ENCODE measurements at places on chromosomes 16 and 17. TPM values are rescaled to one million over a fixed set of nuclear protein-coding genes. Genes with fewer than 3 reads are reported as not detected.

- DNase-seq: no peak
Measured at GRCh38 chr17:35799942-35800341, 4.5 kb upstream of the MMP28 start.

DNA sequence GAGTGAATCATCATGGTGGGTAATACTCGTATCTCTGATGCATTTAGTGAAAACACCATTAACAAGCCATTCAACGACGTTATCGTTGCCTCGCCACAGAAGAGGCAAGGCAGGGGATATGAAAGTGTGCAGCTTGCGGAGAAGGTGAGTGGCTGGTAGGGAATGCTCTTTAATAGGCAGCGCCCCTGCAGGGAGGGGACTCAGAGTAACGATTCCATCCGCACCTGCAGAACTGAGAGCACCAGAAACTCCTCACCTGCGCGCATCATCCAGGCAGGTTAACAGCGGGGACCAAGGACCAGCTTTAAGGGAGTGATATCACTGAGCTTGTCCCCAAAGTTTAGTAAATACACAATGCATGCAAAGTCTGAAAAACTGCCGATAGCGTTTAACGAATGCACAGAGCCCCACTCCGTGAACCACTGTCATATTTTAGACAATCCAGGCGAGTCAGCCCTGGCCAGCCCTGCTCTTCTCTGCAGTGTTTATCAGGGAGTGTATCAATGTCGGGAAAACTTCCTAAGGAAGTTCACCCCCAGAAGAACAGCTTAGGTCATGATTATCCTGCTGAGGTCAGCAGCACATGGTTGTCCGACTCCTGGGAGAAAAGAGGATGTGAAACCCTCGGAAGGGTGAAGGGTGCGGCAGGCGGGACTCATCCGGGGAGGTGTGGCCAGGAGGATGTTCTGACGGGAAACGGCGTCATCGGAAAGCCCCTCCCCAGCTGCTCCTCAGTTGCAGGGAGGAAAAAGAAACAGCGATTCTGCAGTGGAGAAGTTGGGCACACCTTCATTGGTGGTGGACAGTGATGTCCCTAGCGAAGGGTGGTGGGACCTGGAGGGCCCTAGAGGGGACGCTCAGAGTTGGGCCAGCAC is 68.5 kb upstream of the DNAH17 start:
- peak; percentile 34 for DNase-seq

GRCh38 chr17:73895157-73895556 is 250.9 kb upstream of the SDK2 start:
- DNase-seq: no peak

DNA sequence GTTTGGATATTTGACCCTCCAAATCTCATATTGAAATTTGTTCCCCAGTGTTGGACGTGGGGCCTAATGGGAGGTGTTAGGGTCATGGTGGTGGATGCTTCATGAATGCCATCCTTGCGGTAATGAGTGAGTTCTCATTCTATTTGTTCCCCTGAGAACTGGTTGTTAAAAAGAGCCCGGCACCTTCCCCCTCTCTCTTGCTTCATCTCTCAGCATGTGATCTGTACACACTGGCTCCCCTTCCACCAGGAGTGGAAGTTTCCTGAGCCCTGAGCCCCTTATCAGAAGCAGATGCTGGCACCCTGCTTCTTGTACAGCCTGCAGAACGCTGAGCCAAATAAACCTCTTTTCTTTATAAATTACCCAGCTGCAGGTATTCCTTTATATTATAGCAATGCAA is 25.6 kb downstream of the PIK3R6 start:
- no peak for DNase-seq

DNA sequence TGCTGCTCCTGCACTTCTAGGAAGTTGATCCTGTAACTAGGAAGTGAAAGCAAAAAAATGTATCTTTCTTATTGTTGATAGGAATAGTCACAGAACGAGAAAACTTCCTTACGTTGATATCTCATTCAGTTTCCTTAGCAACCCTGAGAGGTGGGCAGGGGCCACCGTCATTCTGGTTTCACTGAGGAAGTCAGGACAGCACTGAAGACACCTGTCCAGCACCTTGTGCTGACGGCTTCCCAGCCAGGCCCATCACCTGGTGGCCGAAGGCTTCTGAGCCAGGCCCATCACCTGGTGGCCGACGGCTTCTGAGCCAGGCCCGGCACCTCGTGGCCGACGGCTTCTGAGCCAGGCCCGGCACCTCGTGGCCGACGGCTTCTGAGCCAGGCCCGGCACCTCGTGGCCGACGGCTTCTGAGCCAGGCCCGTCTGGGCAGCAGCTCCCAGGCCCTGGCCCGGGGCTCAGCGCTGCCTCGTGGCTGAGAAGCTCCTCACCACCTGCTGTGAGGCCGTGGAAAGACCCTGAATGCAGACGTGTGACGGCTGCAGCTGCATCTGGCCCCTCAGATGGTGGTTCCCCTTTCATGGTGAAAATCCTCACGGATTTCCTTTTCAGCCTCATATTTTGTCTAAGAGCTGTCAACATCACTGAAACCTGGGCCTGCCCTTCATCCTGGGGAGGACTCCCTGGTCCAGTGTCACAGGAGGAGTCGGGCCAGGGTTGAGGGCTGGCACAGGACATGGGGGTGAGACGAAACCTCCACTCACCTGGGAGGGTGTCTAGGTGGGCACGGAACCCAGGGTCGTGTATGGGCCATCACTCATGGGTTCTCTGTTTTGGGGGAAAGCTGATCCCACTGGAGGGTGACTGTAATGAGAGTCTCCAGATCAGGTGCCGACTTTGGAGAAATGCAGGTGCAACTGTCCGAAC is 33.0 kb upstream of the ZNF750 start:
- DNase-seq: no peak

- no peak for DNase-seq
Measured at GRCh38 chr17:76747716-76748363, 9.9 kb downstream of the MFSD11 start.

- DNase-seq: no peak
Measured at GRCh38 chr17:37507111-37507510, 17.4 kb downstream of the DUSP14 start.

DNA sequence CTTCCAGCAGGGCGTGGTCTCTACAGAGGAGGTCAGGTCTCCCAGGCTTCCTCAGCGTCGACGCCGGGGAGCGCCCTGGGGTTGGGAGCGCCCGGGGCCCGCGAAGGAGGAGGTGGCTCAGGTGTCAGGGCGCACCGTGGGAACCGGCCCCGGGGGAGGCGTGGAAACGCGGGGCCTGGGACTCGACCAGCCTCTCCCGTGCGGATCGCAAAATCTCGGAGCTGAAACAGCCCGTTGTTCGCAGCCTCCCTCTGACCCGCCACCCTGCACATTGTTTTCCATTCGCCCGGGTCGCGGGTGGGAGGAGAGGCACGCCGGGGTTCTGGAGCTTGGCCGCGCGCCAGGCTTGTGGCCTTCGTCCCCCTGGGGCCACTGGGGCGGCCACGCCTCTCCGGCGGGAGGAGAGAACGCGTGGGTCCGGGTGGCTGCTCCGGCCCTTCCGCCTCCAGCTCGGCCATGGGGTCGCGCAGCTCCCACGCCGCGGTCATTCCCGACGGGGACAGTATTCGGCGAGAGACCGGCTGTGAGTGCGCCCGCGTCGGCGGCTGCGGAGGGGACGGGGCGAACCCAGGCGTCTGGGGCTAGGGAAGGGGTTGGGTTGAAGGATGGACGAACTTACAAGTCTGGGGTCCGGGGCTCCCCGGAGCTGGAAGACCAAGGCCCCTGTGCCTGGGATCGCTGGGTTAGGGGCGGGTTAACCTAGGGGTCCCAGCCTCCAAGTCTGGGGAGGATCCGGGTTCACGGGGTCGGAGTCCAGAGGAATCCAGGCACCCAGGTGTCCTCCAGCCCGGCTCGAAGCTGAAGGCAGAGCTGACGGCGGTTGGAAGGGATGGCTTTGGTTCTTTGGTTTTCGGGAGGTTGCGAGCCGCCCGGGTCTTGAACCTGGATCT is at the start of gene CHP2:
Gene CHP2, plus strand, starts transcription at position 433 of the 890 bp plus-strand sequence. Its CDS starts 24 bp downstream, at position 457.
- no peak for DNase-seq

DNA sequence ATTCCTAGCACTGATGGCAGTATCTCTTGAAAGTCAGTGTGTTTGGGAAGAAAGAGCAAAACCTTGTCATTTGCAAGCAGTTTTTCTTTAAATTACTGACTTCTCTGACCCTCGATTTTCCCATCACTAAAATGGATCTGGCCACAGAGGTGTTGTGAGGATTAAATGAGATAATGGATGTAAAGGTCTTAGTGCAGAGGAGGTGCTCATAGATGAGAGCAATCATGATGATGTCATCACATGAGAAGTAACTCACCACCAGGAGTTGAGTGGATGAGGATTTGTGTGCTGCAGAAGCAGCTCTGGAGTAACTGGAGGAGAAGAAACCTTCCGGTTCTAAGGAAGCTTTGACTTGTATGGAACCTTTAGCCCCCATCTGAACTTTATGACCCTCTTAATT is 30.6 kb downstream of the PITPNM3 start:
- DNase-seq: no peak

DNA sequence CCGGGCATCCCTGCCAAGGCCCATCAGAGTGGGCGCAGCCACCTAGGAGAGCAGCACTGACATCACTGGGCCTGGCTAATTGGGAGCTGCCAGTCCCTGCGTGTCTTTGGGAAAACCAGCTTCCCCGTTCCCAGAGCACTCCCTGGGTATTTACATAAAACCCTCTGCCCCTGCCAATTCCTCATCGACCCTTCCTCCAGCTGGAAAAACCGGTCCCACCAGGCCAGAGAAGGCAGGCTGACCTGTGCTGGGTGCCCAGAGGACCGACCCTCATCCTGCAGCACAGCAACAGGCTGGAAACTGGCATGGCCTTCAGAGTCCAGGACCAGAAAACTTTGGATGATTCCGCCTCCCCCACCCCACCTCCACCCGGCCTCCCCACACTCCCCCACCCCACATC is 8.2 kb upstream of the FOXN1 start:
- DNase-seq: no peak

GRCh38 chr17:66172691-66173223 is 19.2 kb downstream of the CEP112 start:
- no peak for DNase-seq

DNA sequence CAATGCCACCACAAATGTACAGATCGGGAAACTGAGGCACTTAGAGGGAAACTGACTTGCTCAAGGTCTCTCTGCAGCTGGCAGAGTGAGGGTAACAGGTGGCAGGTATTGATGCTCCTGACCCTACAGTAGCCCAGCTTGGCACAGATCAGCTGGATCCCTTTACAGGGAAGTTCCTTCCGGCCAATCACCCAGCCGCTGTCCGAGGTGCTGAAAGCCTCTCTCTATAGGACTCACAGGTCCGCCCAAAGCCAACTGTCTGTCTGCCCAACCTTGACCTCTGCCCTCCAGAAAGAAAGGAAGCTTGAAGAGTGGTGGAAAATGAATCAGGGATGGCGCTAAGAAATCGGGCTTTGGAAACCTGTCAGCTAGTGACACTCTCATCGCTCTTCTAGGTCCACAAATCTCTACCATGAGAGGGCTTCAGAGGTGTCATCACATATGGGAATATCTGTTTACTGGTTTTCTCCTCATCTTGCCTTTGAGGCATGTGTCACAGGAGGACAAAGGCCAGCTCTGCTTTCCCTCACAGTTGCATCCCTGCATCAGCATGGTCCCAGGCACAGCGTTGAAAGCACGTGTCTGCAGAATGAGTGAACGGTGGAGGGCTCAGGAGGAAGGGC is 246.2 kb downstream of the KATNIP start:
- DNase-seq: no peak

GRCh38 chr16:72769876-72770275 is 278.1 kb downstream of the ZFHX3 start:
- no peak for DNase-seq

DNA sequence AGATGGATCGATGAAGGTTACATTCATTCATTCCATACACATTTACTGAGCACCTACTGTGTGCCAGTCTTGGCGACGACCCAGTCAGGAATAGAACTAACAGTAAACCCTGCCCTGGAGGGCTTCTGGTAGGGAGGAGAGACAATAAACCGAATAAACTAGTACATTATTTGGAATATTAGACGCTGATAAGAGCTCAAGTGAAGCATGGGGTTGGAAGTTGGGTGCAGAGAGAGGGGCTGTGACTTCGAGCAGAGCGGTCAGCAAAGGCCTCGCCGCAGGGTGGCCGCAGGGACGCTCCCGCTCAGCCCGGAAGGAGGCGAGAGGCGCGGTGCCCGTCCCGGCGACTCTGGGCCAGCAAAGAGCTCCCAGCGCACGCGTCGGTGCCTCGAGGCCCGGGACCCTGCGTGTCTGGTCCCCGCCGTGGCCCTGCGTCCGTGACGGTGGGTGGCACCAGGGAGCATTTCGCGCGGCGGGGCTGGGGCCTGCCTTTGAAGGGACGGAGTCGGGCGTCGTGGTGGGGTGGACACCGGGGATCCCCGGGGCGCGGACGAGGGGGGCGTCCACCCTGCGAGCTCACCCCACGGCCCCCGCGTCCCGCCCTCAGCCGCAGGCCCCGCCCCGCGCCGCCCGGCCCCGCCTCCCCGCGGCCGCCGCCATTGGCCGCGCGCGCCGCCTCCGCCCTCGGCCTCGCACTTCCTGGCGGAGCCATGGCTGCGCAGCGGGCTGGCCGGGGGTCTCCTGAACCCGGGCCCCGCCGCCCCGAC is at the start of gene KLHL36:
Gene KLHL36, plus strand, starts transcription at position 684 of the 767 bp plus-strand sequence. CDS start 2,357 bp downstream, outside the sequence.
- no peak for DNase-seq

- no peak for DNase-seq
Measured at GRCh38 chr16:83913245-83913633, 14.3 kb downstream of the MLYCD start.

GRCh38 chr17:42647778-42648177 is 11.3 kb upstream of the TUBG2 start:
- DNase-seq: no peak

- no peak for DNase-seq
Measured at GRCh38 chr17:66667491-66668030, 167.4 kb upstream of the CACNG5 start.

GRCh38 chr16:66569827-66570405 is 3.7 kb downstream of the CMTM1 start:
- DNase-seq: no peak

DNA sequence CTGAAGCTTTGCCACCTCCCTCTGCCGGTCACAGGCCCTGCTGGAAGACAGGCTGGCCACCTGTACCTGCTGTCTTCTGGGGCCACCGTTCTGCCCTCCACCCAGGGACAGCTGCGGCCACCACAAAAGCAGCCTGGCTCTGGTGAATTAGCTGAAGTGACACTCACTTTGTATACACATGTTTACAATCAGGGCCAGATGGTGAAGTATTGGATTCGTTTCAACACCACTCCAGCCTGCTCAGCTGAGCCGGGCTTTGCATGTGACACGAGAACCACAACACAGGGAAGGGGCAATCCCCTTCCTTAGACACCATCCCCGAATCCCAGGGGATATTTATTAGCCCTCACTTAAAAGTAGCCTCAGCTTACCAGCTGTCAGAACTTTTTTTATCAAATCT is 191.5 kb upstream of the RPL38 start:
- no peak for DNase-seq

- no peak for DNase-seq
Measured at GRCh38 chr16:17365591-17366298, 105.0 kb downstream of the XYLT1 start.

GRCh38 chr16:30186782-30187555 is 3.6 kb downstream of the CORO1A start:
- no peak for DNase-seq

- no peak for DNase-seq
Measured at GRCh38 chr16:24151482-24151939, 104.6 kb upstream of the CACNG3 start.

The ABCA8 gene
- polyA plus RNA-seq: 55.9 TPM

The IL17C gene
- not detected for polyA plus RNA-seq

The OR3A3 gene
- polyA plus RNA-seq: 0.09 TPM

The COX6A2 gene
- polyA plus RNA-seq: 334 TPM

The MYH8 gene
- polyA plus RNA-seq: 2,354 TPM

The KRT31 gene
- 5.9 TPM for polyA plus RNA-seq

The GNG13 gene
- polyA plus RNA-seq: not detected
